ENCODE measurements at places on chromosomes 5 and 9.

DNA sequence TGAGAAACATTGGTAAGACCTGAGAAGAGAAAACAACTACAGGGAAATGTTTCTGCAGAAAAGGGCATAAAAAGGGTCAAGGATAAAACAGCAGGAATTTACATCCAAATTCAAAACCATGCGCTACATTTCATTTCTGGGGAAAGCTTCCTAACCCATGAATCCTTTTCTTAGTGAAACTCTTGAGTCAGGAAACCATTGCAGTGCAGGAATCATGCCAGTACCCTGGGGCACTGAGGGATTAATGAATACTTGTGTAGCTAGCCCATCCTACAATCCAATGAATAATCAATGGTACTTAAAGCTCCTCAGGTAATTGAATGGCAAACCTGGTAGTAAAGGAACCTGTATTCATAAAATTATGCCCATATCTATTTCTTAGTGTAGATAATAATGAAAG lies 580.5 kb downstream of the TLE1 start:
- DNase-seq: no peak

GRCh38 chr5:180121826-180122413 lies 50.4 kb upstream of the RNF130 start:
- no peak for DNase-seq

DNA sequence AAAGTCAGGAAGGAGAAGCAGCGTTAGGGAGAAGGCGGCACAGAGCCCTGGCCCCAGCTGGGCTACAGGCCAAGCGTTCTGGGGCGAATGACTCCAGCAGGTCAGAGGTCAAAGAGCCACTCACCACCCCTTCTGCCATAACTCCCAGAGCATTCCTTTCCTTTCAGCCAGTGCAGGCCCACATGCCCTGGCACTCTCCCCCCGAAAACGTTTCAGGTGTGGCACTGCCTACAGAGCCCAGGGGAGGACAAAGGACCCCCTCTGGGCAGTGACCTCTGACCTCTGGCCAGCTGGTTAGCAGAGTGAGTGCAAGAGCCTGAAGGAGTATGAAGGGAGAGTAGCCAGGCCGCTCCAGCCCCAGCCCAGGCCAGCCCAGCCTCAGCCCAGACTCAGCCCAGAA lies 4.9 kb downstream of the ABCA2 start:
- no peak for DNase-seq

GRCh38 chr5:67699560-67699959 lies 503.0 kb upstream of the CD180 start:
- DNase-seq: no peak

DNA sequence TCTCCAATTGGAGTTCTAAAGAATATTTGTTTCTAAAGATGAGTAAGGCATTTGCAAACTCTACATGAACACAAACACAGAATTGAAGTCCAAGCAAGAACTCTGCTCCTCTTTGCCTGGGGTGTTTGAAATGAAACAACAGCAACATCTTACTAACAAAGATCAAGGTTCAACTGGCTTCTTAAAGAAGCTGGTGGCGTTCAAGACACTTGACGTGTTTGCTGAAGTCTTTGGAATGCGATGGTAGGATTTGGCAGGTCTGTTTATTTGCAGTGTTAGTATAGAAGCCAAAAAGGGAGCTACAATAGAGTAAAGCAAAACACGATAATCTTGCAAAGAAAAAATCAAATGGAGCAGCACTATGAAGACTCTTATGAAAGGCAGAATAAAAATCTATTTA lies 94.9 kb downstream of the BASP1 start:
- no peak for DNase-seq

DNA sequence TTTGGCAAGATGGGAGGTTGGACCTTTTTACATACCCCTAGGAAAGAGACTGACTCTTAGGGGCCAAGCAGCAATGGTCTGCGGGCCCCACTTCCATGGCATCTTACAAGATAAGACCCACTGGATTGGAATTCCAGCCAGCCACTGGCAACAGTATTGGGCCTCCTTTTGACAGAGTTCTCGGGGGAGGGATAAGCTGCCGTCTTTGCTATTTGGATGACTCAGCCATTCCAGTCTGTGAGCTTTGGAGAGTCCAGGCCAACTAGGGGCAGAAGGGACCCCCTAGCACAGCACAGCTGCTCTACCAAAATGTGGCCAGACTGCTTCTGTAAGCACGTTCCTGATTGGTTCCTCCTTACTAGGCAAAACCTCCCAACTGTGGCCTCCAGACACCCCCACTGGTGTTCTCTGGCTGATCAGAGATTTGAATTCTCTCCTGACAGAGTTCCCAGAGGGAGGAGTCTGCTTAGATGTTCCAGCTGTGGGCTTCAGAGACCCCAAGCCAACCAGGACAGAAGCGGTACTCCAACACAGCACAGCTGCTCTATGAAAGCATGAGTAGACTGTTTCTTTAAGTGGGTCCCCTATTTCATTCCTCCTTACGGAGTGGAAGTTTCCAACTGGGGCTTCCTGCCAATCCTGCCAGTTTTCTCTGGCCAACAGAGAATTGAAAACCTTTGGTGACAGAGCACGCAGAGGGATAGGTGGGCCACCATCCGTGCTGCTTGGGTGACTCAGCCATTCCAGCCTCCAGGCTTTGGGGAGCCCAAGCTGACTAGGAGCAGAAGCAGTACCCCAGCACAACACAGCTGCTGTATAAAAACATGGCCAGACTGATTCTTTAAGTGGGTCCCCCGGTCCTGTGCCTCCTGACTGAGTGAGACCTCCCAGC lies 672.1 kb upstream of the RIOK2 start:
- peak; percentile 15 for DNase-seq

- no peak for DNase-seq
These were observed 7.8 kb upstream of the RUSC2 start for GRCh38 chr9:35482071-35482470.

GRCh38 chr9:118711843-118712242 lies 657.4 kb downstream of the BRINP1 start:
- no peak for DNase-seq

DNA sequence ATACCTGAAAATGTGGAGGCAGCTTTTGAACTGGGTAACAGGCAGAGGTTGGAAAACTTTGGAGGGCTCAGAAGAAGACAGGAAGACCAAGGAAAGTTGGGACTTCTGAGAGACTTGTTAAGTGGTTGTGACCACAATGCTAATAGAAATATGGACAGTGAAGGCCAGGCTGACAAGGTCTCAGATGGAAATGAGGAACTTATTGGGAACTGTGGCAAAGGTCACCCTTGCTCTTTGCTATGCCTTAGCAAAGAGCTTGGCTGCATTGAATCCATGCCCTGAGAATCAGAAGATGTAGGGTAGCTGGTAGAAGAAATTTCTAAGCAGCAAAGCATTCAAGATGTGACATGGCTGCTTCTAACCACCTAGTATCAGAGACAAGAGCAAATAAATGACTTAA lies 244.4 kb upstream of the ADRA1B start:
- no peak for DNase-seq

DNA sequence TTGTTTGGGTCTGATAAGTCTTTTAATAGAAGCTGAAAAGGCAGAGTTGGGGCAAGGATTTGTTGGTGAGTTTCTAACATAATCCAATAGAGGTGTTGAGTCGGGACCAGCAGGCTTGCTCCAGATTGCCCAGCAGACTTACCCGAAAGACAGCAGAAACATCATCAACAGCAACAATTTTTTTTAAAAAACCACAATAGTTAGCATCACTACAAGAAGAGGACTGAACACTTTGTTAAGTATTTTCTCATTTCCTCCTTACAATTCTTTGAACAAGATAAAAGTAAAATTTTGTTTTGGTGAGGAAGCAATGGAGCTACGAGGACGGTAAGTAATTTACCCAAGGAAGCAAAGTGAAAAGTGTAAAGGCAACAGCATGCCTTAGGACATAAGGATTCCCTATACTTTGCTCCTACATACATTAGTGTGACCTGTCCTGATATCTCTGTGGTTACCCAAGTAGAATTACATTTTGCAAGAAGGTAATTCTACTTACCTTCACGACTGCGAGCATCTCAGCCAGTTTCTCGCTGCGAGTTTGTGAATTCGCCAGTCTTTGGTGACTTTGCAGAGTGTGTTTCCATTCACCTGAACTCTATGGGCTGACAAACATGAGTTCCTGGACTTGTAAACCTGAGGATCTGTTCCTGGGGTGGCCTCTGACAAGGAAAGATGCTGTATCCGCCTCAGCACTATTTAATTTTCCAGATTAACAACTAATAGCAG lies 13.2 kb downstream of the ITK start:
- DNase-seq: no peak

DNA sequence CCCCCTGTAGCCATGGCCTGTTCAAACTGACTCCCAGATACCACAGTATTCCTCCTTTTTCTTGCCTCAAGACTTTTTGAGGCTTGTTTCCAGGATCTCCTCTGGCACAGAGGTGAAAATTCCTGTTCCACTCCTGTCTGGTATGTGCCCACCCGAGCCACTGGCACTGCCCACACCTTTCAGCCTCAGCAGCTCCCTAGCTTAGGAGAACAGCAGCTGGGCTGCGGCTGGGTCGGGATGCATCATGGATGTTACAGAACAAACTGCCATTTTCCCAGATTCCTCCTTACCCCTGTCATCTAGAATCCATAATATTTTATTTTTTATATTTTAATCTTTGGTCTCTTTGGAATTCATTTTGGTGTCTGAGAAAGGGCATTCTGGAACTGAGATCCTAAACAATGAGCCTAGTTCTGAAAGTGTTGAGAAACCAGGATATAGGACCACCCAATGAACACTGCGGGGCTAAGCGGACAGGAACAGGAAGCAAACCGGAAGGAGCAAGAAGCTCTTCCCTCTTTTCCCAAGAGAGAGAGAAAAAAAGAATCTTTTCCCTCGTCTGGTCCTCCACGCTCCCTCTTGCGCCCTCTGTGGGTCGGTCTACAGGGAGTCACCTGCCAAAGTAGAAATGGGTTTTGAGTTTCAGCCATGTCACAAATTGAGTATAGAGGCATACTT lies 12.5 kb downstream of the OR2S2 start:
- DNase-seq: peak; percentile 76

- DNase-seq: no peak
These were observed 18.9 kb upstream of the ORM1 start for GRCh38 chr9:114303977-114304376.

- no peak for DNase-seq
These were observed 47.4 kb downstream of the PRKACG start for GRCh38 chr9:68966496-68966944.

GRCh38 chr5:94057217-94057616 lies 315.8 kb upstream of the POU5F2 start:
- DNase-seq: no peak

DNA sequence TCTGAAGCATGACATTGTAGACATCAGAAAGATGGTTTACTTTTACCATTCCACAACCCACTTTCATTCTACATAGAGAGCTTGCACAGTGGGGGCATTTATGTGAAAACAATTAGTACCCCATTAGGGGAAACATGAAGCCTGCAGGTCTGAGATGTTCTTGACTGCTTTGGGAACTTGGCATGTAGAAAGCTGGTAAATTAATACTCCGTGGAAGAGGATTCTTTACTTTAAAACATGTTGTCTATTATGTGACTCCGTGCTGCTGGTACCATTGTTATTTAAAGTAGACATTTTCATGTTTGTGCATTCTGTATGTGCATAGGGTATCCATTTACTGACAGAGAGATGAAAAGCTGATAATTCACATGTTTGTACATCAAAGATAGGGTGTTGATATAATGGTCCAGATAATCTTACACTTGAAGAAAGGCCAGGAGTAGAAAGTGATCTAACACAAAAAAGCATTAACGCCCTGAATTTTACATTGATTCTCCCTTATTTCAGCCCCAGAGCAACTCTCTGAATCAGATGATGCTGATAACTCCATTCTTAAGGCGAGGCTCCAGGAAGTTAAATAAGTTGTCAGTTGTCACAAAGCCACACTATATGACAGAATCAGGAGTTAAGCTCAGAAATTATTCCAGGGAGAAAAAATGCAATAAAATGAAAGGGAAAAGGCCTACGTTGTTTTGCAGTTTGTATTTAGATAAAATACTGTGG lies 50.1 kb upstream of the CD180 start:
- no peak for DNase-seq

GRCh38 chr9:34125681-34126206 lies 754 bp downstream of the DCAF12 start:
- DNase-seq: peak; percentile 63

- no peak for DNase-seq
These were observed 58.0 kb upstream of the RNF130 start for GRCh38 chr5:180129291-180130190.

DNA sequence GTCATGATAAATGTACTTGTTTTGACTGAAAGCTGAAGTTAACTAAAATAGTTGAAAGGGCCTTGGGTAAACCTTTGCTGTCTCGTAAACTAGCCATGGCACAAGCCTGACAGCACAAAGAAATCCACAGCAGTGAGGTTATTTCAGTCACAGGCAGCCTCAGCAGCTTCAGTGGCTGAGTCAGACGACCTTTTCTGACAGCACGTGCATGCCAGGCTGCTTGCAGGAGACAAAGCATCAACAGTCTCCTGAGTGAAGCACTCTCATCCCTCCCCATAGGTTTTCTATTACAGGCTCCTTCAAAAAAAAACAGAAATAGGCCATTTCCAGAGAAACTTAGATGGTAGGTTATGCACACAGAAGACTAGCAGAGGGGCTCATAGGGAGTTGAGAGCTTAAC lies 34.6 kb downstream of the OXCT1 start:
- DNase-seq: peak; percentile 68

- DNase-seq: no peak
These were observed 410.2 kb downstream of the ACTL7B start for GRCh38 chr9:108445431-108446071.

GRCh38 chr5:151075698-151076331 lies 5.0 kb downstream of the TNIP1 start:
- DNase-seq: peak; percentile 54

GRCh38 chr5:170745481-170746071 lies 37.9 kb upstream of the GABRP start:
- no peak for DNase-seq

DNA sequence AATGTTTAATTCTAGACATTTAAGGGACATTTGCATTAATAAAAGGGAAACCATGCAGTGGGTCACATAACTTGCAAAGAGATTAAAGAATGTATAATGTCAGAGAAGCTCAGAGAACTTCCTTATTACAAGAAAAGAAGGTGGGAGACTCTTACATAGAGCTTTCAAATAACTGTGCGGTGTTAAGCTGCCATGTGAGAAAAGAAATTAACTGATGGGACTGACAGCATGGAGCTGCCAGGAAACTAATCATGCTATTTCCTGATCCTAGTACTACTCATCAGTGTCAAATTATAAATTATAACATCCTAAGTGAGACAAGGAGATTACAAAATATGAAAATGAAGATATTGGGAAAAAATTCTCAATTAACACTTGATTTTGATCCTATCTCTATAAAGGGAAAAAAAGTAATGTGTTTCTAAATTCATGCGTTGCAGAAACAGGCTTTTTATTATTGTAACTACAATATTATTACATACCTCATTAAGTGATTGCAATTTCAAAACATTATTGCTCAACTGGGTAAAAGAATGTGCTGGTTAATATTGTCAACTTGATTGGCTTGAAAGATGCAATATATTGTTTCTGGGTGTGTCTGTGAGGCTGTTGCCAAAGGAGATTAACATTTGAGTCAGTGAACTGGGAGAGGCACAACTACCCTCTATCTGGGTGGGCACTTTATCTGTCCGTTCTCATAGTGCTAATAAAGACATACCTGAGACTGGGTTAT lies 609.5 kb upstream of the NUDT12 start:
- DNase-seq: no peak
